ENCODE measurements at places on chromosomes 12 and 14.

- no peak for DNase-seq
Observed at GRCh38 chr14:35221462-35221861, 70.7 kb upstream of the PSMA6 start.

GRCh38 chr12:33536431-33536830 is 96.8 kb upstream of the SYT10 start:
- DNase-seq, result no peak

- DNase-seq, result no peak
Observed at GRCh38 chr12:119710374-119710964, 42.5 kb downstream of the PRKAB1 start.

DNA sequence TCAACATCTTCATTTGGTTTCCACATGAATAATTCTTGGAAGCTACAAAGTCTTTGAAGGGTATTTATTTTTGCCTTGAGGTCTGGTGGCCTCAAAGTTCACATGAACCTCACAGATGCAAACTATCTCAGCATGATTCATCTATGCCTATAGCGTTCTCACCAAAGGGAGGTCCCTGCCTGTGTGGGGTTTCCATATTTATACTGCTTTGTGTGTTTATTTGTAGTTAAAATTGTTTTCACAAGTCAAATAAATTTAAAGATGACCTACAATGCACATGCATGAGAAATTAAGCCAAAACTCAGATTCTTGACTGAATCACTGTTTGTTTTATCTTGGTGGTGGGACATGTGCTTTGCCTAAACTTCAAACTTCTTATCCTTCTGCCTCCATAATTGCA is 176.7 kb downstream of the PPM1H start:
- DNase-seq, result peak; percentile 12

DNA sequence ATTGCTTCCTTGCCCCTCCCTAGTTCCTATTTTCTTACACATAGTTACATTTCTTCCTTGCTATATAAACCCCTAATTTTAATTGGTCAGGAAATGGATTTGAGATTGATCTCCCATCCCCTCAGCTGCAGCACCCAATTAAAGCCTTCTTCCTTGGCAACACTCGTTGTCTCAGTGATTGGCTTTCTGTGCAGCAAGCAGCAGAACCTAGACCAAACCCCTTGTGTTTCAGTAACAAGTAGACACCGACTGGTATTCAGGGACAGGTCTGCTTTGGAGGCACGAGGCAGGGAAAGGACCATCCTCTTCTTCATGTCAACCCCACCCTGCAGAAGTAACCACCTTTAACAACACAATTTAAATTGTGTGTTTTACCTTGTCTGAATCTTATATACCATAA is 152.6 kb downstream of the RPAP3 start:
- DNase-seq, result no peak

- no peak for DNase-seq
Observed at GRCh38 chr14:39417014-39417413, 15.2 kb downstream of the FBXO33 start.

DNA sequence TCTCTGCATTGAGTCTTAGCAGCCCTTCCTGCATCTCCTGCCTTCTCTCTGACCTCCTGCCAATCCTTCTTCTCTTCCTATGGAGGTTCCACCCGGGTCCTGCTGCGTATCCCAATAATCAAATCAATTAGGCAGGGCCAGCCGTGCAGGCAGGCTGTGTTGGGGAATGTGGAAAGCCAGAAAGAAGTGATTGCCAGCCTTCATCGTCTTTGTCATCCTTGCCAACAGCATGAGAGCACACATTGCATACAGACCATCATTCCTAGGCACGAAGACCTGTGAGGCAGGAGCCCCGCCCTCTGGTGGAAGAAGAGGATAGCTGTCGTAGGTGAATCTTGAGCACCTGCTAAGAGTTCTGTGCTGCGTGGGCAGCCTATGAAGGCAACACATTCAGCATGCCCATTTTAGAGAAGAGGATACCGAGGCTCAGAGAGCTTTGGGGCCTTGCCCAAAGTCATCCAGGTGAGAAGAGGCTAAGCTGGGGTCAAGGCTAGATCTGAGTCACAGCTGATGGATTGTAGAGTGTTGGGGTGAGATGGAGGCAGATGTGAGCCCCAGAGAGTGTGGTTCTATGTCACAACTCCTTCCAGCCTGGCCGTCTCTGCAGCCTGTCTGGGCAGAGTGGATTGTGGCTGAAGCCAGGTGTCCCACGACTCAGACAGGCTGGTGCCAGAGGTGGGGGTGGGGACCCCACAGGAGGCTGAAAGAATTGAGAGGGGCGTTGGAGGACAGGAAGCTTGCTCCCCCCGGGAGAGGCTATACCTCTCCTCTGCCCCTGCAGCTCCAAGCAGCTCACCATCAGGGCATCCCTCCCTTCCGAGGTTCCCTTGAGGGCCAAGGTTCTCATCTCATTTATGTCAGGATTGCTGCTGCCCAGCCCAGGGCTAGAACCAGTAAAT is 12.7 kb downstream of the C14orf132 start:
- DNase-seq, result peak; percentile 8

DNA sequence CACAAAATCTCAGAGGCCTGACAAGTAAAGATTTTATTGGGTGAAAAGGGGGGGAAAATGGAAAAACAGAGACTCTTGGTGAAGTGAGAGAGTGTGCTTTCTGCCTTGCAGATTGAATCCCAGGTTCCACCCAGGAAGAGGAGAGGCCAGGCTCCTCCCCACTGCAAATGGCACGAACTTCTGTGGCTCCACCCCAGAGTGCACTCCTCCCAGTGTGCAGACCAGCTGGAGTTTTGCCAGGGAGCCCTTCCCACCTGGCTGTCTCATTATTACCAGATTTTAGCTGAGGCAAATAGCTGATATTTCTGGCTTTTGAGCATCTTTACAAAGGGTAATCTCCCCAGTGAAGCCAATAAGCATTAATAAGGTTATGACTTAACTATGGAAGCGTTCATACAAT is 51.9 kb downstream of the TESPA1 start:
- DNase-seq, result no peak

GRCh38 chr12:127282786-127283565 is 984.0 kb upstream of the TMEM132C start:
- no peak for DNase-seq

- DNase-seq, result no peak
Observed at GRCh38 chr12:50248411-50248810, 34.9 kb downstream of the LIMA1 start.
